NCI-H460 (cell line): ENCODE measurements at places on chromosomes 2 and 18. TPM values are rescaled to one million over a fixed set of nuclear protein-coding genes. Genes with fewer than 3 reads are reported as not detected.

Gene LRRTM1
- not detected in 2 replicates for total RNA-seq

Gene SLC23A3
- total RNA-seq = 1.4 and 1.7 TPM in 2 replicates

Gene ARHGEF33
- total RNA-seq = 0.47 and 0.58 TPM in 2 replicates

Gene CHN1
- total RNA-seq = 27.7 and 28.7 TPM in 2 replicates

Gene UBXN4
- total RNA-seq = 71.4 and 85.9 TPM in 2 replicates
